Stimulated activated CD4-positive, alpha-beta T cell treated with anti-CD3 and anti-CD28 coated beads, Interleukin-15, amount 100 ng/mL, for 24 hours (primary cell): ENCODE measurements at places on chromosomes 16 and 17.

GRCh38 chr16:86033016-86033474, 134.1 kb downstream of the IRF8 start:
- no peak for DNase-seq

GRCh38 chr17:74868251-74868907, 4.4 kb downstream of the FDXR start:
- no peak for DNase-seq

GRCh38 chr17:27453471-27453870, 2.8 kb upstream of the KSR1 start:
- no peak for DNase-seq

GRCh38 chr16:8936421-8936820, 27.3 kb downstream of the USP7 start:
- peak; percentile 90 for DNase-seq

GRCh38 chr17:78808163-78808562, 26.1 kb upstream of the CYTH1 start:
- DNase-seq, result no peak

GRCh38 chr16:46929378-46930332, 43.8 kb downstream of the DNAJA2 start:
- peak; percentile 73 for DNase-seq

DNA sequence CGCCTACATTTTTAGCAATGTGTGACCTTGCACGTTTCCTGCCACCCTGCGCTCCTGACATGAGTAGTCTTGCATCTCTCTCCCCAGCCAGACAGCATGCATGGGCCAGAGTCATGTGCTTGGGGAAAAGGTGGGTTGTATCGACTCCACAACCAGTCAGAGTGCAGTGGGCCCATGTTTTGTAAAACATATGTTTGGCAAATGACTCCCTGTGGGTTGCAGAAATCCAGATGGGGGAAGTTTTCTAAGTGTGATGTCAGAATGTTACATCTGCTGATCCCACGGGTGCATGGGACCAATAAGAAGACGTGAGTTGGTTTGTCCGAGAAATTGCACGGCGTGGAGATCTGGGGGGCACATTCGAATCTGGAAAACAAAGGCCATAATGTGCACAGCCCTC, 147.1 kb downstream of the FOXL1 start:
- DNase-seq, result no peak

- peak; percentile 63 for DNase-seq
Measured at GRCh38 chr16:16861546-16861945, 482.6 kb downstream of the NPIPA7 start.

DNA sequence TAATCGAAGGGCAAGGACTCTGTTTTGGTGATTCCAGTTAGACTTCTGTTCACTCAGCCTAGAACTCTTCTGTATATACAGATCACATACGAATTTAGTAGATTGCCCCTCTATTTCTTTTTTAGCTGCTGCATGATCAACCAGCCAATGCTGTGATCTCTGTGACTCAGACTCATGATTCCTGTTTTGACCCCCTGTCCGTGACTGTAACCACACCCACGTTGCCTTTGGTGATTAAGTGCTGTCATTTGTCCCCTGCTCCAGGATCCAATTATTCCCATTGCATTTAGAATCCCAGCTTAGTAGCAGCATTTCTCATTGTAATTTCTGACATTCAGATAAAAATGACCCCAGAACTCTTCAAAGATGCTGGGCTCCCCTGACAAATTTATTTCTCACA, 545.7 kb downstream of the NPIPA7 start:
- DNase-seq, result no peak

DNA sequence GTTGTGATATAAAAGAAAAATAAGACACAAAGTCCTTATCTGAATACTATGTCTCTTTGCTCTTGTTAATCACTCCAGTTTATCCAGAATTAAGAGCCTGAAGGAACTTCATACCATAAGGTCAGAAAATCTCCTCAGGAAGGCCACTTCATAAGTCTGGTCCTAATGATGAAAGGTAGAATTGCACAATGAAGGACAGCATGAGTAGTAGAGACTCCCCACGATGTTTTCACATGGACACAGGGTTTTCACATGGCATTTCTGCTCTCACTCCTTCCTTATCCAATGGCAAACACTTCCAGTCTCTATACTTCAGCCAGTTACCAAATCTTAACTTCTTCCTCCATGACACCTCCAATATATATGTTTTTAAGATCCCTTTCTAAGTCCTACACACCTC, 10.2 kb upstream of the C17orf78 start:
- DNase-seq, result no peak

GRCh38 chr16:85378145-85379040, 234.7 kb upstream of the GSE1 start:
- no peak for DNase-seq

- no peak for DNase-seq
Measured at GRCh38 chr17:18225642-18226283, 328 bp downstream of the LLGL1 start.

GRCh38 chr17:68734187-68734900, 133.2 kb upstream of the FAM20A start:
- no peak for DNase-seq

DNA sequence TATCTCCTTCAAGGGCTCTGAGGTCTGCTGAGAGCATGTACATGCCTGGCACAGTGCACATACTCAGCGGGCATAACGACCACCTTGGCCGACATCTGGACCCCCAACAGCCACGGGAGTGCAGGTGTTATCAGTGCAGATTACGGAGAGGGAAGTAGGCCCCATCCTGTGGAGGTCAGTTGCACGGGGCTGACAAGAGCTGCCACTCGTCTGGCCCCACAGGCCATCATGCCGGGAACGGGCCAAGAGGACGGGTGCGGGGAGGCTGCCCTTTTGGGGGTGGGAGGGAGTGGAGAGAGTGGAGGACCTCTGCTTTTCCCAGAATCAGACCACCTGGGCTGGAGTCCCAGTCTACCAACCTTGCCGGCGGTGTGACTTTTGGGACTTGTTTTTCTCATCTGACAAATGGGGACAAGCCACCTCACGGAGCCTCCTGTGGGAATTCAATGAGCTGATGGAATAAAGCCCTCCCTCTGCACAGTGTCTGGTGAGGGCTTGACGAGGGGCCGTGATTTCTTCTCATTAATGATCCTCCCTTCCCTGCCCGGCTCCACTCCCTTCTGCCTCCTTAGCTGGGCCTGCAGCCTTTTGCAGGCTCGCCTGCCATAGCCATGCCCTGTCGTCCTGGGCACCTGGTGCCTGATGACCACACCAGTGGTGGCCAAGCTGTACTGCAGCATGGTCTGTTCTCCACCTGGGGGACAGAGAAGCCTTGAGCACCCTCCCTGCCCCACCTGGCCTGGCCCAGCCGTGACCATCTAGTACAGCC, 4.6 kb downstream of the PRSS33 start:
- no peak for DNase-seq

DNA sequence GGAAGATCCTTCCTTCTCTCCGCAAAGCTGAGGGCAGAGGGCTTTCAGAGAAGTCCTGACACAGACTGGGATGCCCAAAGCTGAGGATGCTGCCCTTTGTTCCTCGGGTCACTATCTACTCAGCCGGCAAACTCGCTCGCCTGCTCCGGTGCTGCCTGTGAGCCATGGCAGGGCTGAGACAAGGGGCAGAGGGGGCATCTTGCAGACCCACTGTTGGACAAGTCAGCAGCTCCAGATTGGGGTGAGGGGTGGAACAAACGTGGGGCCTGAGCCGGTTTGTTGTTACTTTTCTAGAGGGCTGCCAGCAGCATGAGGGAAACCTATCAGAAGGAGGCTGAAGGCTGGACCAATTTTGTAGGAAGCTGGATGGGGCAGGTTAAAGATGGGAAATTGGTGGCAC, 47.1 kb upstream of the PIK3R6 start:
- DNase-seq, result no peak

DNA sequence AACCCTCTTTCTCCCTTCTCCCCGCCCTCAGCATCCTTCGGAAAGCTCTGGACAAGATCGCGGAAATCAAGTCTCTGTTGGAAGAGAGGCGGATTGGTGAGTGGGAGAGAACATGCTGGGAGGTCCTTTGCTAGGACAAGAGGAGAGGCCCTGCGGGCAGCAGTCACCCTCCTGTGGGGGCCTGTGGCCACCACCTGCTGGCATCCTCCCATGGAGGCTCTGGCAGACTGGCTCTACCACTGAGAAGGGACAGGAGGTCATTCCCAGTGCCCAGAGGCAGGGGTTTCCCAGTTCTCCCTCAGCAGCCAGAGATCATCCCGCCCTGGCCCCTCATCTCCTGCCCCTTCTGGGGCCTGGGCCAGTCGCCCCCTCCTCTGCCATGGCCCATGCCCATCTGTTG, 7.8 kb downstream of the SULT1A2 start:
- DNase-seq, result no peak

DNA sequence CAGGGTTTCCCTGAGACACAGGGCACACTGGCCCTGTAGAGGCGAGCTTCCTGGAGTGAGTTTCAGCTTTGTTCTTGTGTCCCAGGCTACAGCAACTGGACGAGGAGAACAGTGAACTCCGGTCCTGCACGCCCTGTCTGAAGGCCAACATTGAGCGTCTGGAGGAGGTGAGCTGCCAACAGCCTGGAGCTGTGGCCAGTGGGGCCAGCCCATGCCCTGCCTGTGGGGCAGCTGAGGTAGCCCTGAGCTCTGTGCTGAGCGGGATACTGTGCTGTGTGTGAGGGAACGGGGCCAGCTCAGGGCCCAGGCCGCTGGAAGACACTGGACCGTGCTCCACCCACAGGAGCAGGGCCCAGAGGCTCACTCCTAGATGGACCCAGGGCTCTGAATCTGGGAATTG, 8.7 kb upstream of the CAPN15 start:
- DNase-seq, result no peak

DNA sequence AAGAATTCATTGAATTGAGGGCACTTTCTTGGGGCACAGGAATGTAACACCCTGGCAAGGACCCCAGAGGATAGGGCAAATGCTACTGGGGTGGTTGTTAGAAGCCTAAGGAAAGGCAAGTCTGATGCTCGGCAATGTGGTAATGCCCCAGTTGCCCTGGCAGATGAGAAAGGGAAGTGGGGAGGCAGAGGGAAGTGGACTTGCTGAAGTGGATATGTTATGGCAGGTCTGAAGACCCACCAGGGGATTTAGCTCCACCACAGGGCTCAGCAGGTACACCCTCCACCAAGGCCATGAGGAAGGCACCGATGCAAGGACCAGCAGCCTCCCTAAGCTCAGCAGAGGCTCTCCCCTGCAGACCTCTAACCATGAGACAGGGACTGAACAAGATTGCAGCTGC, 184.8 kb downstream of the IRX5 start:
- no peak for DNase-seq

- no peak for DNase-seq
Measured at GRCh38 chr16:53926209-53926608, 222.3 kb downstream of the FTO start.

DNA sequence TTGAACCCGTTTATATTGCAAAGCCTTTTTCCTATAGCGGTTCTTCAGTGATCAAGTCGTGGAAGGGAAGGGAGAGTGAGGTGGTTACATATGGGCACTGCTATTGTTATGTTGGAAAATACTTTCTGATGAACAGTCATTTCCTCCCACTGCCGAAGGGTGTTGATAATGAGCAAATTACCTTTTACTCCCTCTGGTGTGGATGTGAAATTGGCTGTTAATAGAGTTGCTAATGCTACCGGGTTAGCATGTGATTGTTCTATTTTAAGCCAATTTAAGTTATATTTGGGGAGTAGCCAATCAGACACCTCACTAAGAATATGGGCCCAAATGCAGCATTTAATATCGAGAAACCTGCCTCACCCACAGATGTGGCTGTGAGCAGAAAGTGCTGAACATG, 15.6 kb upstream of the PMFBP1 start:
- DNase-seq, result no peak

DNA sequence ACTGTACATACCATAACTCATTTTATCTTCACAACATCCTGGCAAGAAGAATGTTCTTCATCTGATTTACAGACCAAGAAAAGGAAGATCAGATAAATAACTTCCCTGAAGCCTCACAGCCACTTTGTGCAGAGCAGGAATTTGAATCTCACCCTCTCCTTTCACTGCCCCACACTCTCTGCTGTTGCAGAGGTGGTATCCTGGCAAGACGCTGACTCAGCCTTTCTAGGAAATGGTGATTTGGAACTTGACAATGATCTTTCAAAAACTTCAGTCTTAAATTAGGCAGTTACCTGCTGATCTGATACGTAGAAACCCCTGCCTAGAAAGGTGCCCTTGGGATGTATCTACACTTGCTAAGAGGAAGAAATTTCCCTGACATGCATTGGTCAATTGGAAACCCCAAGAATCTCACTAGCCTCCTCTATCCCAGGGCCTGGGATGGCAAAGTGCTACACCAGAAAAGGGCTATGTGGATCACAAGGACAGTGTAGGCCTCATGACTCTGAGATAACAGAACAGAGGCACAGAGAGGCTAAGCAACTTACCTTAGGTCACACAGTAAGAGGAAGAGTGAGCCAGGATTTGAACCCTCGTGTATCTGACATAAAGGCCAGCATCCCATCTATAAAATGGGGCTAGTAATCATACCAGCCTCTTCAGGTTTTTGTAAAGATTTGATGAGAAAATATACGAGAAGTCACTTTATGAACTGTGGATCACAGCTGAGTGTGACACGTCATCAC, 17.9 kb downstream of the FBXO39 start:
- no peak for DNase-seq

DNA sequence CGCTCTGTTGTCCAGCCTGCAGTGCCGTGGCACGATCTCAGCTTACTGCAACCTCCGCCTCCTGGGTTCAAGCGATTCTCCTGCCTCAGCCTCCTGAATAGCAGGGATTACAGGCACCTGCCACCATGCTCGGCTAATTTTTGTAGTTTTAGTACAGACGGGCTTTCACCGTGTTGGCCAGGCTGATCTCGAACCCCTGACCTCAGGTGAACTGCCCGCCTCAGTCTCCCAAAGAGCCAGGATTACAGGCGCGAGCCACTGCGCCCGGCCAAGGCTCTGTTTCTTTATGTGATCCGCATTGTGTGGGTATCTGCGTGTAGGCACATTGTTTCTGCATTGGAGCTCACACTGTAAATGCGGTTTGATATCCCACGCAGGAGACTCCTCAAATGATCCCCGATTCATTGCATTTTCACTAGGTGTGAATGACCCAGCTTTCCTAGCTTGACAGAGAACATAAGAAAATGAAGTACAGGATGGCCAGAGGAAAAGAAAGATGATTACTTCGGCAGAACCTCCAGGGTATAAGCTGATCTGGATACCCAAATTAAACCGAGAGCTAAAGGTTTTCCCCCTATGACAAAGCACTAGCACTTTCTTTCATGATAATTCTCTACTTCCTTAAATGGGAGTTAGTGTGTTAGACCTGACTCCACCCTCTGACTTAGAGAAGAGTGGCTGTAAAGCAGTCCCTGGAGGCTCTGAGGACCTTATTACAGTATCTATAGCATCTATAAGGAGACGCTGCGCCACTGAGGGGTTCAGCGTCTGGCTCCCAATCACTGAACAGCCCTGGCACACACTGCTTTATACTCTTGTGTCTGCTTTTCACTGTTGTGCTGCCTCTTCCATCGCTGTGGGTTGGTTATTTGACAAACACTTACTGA, 17.3 kb downstream of the COTL1 start:
- peak; percentile 43 for DNase-seq
